ENCODE measurements at places on chromosomes 4 and X.

GRCh38 chr4:24473309-24473721, 111.0 kb downstream of the DHX15 start:
- peaks cover 33% of the 10 kb centered on the region for H3K4me1 ChIP-seq
- H3K4me3 ChIP-seq, result peak overlapping the region; percentile 61
- no peaks in the 10 kb centered on the region for H3K36me3 ChIP-seq
- H3K27ac ChIP-seq, result peak overlapping the region; percentile 77
- DNase-seq, result peak; percentile 12

DNA sequence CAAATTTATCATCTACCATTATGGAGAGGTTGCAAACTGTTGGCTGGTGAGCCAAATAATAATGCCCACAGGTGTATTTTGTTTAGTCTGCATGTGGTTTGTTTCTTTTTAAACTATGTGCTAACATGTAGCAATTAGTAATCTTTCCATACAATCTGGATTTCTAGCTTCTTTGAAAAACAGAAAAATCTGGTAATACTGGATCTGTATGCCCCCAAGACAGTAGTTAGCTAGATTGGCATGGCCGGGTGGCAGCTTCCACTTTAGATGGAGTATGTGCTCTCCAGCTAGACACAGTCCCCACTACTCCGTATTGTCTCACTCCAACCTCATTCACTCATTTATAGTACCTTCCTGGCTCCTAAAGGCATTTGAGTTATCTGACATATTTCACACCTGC, 91.3 kb downstream of the NHSL2 start:
- no peaks in the 10 kb centered on the region for H3K4me1 ChIP-seq
- no peaks in the 10 kb centered on the region for H3K27me3 ChIP-seq
- no peak for DNase-seq
- H3K27ac ChIP-seq, result no peak overlapping the region
- H3K36me3 ChIP-seq, result no peaks in the 10 kb centered on the region

GRCh38 chr4:146525754-146526153, 4.0 kb upstream of the SLC10A7 start:
- no peaks in the 10 kb centered on the region for H3K36me3 ChIP-seq
- H3K27me3 ChIP-seq, result no peaks in the 10 kb centered on the region
- H3K4me3 ChIP-seq, result no peak overlapping the region
- no peak for DNase-seq

DNA sequence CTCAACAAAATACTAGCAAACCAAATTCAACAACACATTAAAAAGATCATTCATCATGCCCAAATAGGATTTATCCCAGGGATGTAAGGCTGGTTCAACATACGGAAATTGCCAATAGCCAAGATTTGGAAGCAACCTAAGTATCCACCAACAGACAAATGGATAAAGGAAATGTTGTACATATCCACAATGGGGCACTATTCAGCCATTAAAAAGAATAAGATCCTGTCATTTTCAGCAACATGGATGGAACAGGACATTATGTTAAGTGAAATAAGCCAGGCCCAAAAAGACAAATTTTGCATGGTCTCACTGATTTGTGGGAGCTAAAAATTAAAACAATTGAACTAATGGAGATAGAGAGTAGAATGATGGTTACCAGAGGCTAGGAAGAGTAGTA, 82.0 kb upstream of the FAM241A start:
- no peak overlapping the region for H3K4me3 ChIP-seq
- DNase-seq, result no peak
- H3K4me1 ChIP-seq, result no peaks in the 10 kb centered on the region
- no peaks in the 10 kb centered on the region for H3K27me3 ChIP-seq

GRCh38 chr4:45004847-45005565, 278.6 kb upstream of the GNPDA2 start:
- no peak overlapping the region for H3K27ac ChIP-seq
- H3K36me3 ChIP-seq, result no peaks in the 10 kb centered on the region
- no peak for DNase-seq
- H3K4me1 ChIP-seq, result no peaks in the 10 kb centered on the region
- no peak overlapping the region for H3K4me3 ChIP-seq
- no peaks in the 10 kb centered on the region for H3K27me3 ChIP-seq

- no peaks in the 10 kb centered on the region for H3K36me3 ChIP-seq
- no peaks in the 10 kb centered on the region for H3K27me3 ChIP-seq
- no peak for DNase-seq
These were observed 1.2 kb upstream of the SLC2A9 start for GRCh38 chr4:10022346-10023049.

GRCh38 chr4:97558204-97558778, 585.0 kb downstream of the STPG2 start:
- H3K27ac ChIP-seq, result no peak overlapping the region
- no peak for DNase-seq
- no peaks in the 10 kb centered on the region for H3K27me3 ChIP-seq
- no peaks in the 10 kb centered on the region for H3K4me1 ChIP-seq
- H3K4me3 ChIP-seq, result no peak overlapping the region
- no peaks in the 10 kb centered on the region for H3K36me3 ChIP-seq

DNA sequence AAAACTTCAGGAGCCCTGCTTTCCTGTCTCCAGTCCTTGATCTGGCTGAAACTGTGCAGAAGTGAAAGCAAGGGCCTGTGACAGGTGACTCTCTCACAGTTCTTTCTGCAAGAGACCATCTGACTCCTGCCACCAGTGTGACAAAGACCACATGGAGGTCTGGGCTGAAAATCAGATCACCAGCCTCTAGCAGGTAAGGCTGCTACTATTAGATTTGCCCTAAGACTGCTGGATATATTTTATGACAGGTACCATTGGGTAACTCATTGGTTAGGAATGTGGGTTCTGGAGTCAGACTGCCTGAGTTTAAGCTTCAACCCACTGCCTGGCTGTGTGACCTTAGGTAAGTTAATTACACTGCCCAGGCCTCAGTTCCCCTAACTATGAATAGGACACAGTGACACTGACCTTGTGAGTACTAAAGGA, 163.3 kb upstream of the SLC7A11 start:
- no peaks in the 10 kb centered on the region for H3K27me3 ChIP-seq
- H3K27ac ChIP-seq, result no peak overlapping the region
- no peak for DNase-seq
- no peaks in the 10 kb centered on the region for H3K4me1 ChIP-seq

- H3K4me3 ChIP-seq, result no peak overlapping the region
- H3K4me1 ChIP-seq, result no peaks in the 10 kb centered on the region
- no peak overlapping the region for H3K27ac ChIP-seq
- no peak for DNase-seq
- H3K27me3 ChIP-seq, result no peaks in the 10 kb centered on the region
These were observed 891.8 kb upstream of the NDST4 start for GRCh38 chr4:116005037-116005805.

DNA sequence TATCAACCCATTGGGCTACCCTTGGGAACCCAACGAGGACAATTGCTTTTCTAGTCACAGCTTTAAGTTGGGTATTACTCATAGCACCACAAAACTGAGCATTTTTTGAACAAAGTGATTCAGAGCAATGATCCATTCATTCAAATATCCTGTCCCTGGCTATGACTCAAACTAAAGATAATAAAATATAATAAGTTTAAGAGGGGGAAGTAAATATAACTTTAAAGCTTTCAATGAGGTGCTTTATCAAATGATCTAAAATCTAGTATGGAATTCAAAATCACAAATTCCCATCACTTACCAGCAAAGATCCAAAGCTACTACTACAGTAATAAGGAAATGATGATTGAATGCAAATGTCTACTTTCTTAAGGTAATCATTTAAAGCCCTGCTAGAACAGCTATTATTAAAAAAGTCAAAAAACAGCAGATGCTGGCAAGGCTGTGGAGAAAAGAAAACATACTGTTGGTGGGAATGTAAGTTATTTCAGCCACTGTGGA, 39.8 kb upstream of the S100G start:
- no peaks in the 10 kb centered on the region for H3K36me3 ChIP-seq
- no peak overlapping the region for H3K27ac ChIP-seq

DNA sequence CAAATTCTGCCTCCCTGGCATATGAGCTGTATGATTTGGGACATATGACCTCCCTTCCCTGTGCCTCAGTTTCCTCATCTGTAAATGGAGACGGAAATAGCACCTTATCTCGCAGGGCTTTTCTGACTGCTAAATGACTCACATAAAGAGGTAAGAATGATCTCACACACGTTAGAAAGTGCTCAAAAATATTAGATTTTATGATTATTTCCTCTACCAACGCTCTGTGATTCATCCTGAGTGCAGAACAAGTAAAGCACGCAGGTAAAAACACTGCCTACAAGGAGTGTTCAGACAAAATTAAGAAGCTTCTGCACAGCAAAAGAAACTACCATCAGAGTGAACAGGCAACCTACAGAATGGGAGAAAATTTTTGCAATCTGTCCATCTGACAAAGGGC, 21.1 kb downstream of the ACSL1 start:
- no peaks in the 10 kb centered on the region for H3K36me3 ChIP-seq
- no peaks in the 10 kb centered on the region for H3K27me3 ChIP-seq
- no peak for DNase-seq
- no peak overlapping the region for H3K4me3 ChIP-seq

DNA sequence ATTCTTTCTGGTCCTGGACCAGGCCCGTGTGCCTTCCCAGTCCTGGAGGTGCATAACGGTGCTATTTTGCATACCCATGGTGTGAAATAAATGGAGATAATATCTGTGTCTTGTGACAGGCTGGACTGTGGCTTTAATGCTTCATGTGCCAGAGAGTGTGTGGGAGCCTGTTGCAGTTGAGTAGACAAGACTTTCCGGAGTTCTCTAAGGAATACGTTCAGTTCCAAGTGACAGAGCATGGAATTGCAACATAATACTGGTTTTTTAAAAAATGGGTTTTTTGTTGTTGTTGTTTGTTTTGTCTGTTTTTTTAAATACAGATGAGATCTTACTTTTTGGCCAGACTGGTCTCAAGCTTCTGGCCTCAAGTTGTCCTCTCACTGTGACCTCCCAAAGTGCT, 74.0 kb downstream of the HPRT1 start:
- H3K36me3 ChIP-seq, result no peaks in the 10 kb centered on the region
- no peak overlapping the region for H3K27ac ChIP-seq
- DNase-seq, result no peak
- no peak overlapping the region for H3K4me3 ChIP-seq
- no peaks in the 10 kb centered on the region for H3K27me3 ChIP-seq

GRCh38 chrX:15158350-15158735, 111.5 kb downstream of the ASB9 start:
- no peak overlapping the region for H3K4me3 ChIP-seq
- no peaks in the 10 kb centered on the region for H3K27me3 ChIP-seq
- DNase-seq, result no peak
- no peak overlapping the region for H3K27ac ChIP-seq
- no peaks in the 10 kb centered on the region for H3K4me1 ChIP-seq

GRCh38 chr4:187500796-187501195, 494.8 kb upstream of the ZFP42 start:
- H3K4me3 ChIP-seq, result no peak overlapping the region
- no peaks in the 10 kb centered on the region for H3K4me1 ChIP-seq
- H3K27me3 ChIP-seq, result no peaks in the 10 kb centered on the region
- H3K36me3 ChIP-seq, result no peaks in the 10 kb centered on the region

DNA sequence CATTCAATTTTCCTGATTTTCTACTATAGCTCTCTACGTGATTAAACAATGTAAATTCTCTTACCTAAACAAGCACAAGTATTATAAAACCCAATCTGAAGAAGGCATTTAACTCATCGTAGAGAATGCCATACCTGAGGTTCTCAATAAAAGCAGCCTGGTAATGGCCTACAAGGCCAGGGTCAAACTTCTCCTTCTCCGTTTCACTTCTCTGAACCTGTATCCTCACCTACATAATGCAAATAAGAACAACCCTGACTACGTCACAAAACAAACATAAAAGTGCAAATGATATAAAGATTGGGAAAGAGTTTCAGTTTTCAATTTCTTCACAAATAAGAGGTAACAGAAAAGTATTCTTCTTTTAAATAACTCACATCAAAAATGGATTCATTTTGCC, 55.6 kb upstream of the STS start:
- no peaks in the 10 kb centered on the region for H3K27me3 ChIP-seq
- no peak for DNase-seq
- no peak overlapping the region for H3K27ac ChIP-seq
- H3K36me3 ChIP-seq, result no peaks in the 10 kb centered on the region
- no peaks in the 10 kb centered on the region for H3K4me1 ChIP-seq

DNA sequence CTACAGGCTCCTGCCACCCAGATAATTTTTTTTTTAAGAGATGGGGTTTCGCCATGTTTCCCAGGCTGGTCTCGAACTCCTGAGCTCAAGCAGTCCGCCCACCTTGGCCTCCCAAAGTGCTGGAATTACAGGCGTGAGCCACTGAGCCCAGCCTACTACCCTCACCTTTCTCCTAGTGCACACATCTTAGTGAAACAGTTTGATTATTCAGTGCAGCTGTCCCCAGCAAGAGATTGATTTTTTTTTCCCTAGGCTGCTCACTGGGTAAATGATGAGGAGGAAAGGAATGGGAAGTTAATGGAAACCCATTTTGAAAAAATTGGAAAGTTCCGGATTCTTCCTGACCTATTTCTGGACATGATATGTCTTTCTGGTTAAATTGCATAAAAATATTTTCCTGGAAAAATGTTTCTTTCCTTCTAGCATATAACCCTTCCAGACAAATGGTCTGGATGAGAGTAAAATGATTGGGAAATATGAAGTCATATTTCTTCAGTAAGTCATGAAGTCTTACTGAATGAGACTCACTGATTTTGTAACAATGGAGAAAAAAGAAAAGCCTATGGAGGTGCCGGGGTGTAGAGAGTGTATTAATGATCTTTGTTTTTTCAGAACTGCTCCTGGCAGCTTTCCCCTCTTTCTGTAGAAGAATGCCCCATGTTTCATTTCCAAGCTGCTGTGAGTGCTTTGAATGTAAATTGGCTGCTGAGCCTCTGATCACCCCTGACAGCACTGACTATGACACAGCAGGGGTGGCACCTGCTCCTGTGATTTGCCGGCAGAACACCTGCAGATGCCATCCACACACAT, 19.5 kb upstream of the ZNF41 start:
- H3K27ac ChIP-seq, result no peak overlapping the region
- H3K27me3 ChIP-seq, result no peaks in the 10 kb centered on the region
- no peaks in the 10 kb centered on the region for H3K36me3 ChIP-seq
- DNase-seq, result no peak
- H3K4me1 ChIP-seq, result no peaks in the 10 kb centered on the region

- H3K27ac ChIP-seq, result no peak overlapping the region
- H3K4me3 ChIP-seq, result no peak overlapping the region
- H3K4me1 ChIP-seq, result no peaks in the 10 kb centered on the region
- DNase-seq, result no peak
- H3K36me3 ChIP-seq, result no peaks in the 10 kb centered on the region
- no peaks in the 10 kb centered on the region for H3K27me3 ChIP-seq
These were observed 599.9 kb upstream of the IGFBP7 start for GRCh38 chr4:57710053-57710452.

DNA sequence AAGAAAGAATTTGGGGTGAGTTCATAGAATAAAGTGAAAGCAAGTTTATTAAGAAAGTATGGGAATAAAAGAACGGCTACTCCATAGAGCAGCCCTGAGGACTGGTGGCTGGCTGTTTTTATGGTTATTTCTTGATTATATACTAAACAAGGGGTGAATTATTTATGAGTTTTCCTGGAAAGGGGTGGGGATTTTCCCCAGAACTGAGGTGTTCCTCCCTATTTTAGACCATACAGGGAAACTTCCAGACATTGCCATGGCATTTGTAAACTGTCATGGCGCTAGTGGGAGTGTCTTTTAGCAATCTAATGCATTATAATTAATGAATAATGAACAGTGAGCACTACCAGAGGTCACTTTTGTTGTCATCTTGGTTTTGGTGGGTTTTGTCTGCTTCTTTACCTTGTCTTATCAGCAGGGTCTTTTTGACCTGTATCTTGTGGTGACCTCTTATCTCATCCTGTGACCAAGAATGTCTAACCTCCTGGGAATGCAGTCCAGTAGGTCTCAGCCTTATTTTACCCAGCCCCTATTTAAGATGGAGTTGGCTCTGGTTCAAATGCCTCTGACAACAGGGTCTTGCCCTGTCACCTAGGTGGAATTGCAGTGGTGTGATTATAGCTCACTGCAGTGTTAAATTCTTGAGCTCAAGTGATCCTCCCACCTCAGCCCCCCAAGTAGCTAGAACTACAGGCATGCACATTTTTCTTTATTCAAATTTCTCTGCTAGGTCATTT, 27.1 kb downstream of the RAPGEF2 start:
- peaks cover 47% of the 10 kb centered on the region for H3K4me1 ChIP-seq
- H3K27ac ChIP-seq, result no peak overlapping the region
- no peaks in the 10 kb centered on the region for H3K27me3 ChIP-seq
- H3K36me3 ChIP-seq, result no peaks in the 10 kb centered on the region
